ENCODE measurements at places on chromosomes 11 and 22.
A peak's percentile ranks its signal among the peaks of the same experiment; 100 is the strongest.

DNA sequence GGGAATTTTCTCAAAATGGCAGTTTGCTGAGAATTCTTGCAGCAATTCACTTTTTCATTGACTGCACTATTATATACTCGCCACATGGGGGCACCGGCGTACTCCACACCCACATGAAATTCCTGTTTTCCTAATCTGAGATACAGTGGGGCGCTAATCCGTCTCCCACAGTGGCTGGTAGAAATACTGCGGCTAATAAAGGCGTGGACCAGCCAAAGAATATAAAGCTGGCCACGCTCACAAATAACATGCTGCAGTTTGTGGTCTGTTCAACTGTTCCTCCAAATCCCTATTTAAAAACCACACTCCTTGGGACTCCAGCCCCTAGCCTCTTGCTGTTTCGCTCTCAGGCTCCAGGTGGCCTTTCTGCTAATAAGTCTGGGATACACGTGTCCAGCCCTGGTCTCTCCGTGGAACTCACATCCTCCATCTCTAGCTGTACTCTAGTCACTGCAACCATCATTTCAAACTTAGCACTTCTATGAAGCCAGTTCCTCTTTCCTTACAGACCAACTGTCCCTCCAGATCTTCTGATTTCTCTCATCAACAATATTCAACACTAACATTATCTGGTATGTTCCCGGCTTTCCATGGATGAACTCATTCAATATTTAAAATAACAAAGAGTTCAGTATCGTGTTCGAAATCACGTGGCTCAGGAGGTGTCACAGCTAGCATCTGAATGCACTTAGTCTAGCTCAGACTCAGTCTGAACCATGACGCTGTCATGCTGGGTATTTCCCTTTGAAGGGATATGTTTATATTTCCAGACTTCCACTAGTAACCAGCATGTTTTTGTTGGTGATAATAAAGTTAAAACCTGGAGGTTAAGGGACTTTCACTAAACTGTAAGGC is 22.0 kb downstream of the TBRG1 start:
- DNase-seq: peak; percentile 61

DNA sequence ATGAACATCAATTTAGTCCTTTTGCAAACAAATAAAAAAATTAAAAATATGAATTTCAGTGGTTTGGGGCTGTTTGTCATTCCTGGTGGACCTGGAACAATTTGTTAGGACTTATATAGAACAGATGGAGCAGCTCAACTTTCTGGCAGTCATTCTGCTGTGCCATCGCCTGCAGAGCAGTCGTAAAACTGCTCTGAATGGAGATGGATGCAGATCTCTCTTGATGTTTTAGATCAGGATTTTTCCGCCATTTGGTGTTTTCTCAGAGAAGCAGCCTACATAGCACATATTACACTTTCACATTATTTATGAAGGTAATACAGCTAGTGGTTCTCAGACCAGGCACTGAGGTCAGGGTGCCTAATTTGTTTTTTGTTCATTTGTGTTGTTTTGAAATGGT is 31.8 kb upstream of the HSPA8 start:
- DNase-seq: no peak

DNA sequence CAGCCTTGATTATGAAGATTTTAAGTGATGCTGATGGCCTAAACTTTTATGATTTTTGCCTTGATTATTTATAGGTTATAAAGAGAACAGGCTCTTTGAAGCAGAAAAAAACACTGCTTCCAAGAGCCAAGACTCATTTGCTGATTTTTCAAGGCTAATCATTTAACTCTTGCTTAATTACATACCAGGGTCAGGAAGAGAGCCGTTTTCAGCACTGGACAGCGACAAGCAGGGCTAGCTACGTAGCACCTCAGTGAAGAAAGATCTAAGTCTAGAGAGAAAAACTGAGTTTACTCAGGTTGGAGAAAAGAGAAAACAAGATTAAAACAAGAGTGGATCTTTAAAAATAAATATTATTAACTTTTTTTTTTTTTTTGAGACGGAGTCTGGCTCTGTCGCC is 615.4 kb upstream of the B3GAT1 start:
- DNase-seq: no peak

DNA sequence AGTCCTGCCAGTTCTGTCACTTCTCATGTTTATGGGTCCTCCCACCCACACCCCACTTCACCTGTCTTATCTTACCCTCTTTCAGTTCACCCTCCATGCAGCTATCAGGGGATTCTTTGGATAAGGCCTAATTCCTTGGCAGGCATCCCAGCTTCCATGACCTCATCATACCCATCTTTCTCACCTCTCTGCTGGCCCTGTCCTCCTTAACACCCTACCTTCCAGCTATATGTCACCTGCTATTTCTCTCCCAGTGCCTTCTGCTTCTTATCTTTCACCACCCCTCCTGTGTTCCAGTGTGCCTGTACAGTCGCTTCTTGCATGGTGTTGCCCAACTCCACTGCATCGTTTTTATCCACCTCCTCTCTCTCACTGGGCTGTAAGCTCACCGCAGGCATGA is 28.3 kb downstream of the SNU13 start:
- no peak for DNase-seq

GRCh38 chr11:122776546-122776945 is 61.8 kb upstream of the CRTAM start:
- DNase-seq: no peak

GRCh38 chr11:133545199-133545803 is 13.0 kb upstream of the OPCML start:
- no peak for DNase-seq

DNA sequence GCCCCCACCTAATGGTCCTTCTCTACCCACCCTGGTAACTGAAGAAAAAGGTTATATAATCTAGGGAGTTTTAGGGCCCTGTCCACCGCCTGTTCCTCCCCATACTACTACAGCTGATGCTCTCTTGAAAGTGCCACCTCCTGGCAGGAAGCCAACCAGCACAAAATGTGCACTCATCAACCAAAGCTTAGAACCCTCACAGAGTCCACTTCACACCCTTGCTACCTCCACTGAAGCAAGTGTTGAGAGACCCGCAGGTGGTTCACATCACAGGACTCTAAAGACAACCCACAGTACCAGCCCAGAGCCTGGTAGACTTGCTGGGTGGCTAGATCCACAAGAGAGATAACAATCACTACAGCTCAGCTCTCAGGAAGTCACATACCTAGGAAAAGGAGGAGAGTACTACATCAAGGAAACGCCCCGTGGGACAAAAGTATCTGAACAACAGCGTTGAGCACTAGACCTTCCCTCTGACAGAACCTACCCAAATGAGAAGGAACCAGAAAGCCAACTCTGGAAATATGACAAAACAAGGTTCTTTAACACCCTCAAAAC is 17.5 kb upstream of the OR10W1 start:
- no peak for DNase-seq

DNA sequence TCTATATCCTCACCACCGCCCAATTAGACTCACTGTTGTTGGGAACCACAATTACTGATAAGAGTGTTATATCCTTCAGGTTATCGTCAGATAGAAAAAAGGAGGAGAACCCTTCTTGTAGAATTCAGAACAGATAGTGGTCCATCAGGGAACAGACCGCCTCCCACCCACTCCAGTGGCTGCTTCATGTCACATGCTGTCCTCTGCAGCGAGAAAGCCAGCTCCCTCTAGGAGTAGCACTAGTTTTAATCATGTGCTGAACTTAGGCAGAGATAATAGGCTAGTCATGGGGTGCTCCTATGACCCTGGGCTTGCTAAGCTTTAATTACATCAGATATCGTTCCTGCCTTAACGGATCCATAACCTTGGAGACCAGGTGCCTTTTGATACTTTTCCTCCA is 51.5 kb upstream of the RAB1B start:
- DNase-seq: no peak

GRCh38 chr11:34558673-34559072 is 45.1 kb upstream of the ELF5 start:
- no peak for DNase-seq

GRCh38 chr11:34366522-34366921 is 8.7 kb upstream of the ABTB2 start:
- DNase-seq: peak; percentile 61

- no peak for DNase-seq
These were observed 12.6 kb upstream of the MTFP1 start for GRCh38 chr22:30413001-30413400.

DNA sequence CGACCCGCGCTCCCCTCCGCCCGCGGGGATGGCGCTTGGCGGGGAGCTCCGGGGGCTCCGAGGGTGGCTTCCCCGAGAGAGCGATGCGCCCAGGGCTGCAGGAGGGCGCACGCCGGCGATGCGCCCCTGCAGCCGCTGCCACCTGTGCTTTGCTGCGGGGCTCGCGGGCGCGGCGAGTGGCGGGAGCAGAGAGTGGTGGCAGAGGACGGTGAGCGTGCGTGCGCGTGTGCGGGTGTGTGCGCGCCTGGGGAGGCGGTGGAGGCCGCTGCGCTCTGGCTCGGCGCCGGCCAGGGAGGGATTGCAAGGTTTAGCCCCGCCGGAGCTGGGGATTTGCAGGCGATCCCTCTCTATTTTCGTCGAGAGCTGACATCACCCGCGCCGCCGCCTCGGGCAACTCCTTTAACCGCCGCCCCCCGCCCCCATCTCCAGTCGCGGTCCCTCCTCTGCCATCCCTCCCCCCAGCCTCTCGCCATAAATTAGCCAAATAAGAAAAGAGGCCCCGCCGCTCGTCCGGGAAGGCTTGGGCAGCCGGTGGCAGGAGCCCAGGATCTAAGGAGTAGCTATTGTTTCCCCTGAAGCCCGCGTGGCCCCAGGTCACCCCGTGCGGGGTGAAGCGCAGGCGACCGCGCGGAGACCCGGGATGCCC is at the start of gene SLC1A2:
SLC1A2 (minus strand) TSS at position 375 of the 646 bp plus-strand sequence. CDS start 592 bp downstream, outside the sequence.
- no peak for DNase-seq

- no peak for DNase-seq
These were observed 22.5 kb upstream of the EED start for GRCh38 chr11:86222081-86222480.

- no peak for DNase-seq
These were observed 175.3 kb downstream of the IGLL1 start for GRCh38 chr22:23404689-23405365.

- no peak for DNase-seq
These were observed 1.3 kb upstream of the PHETA2 start for GRCh38 chr22:42072606-42073330.

GRCh38 chr11:297051-297585 is 2.2 kb downstream of the IFITM5 start:
- DNase-seq: no peak

GRCh38 chr11:4095509-4096230 is 1.1 kb downstream of the RRM1 start:
- DNase-seq: peak; percentile 32

GRCh38 chr11:125923012-125923579 is 18.8 kb downstream of the DDX25 start:
- DNase-seq: peak; percentile 48

DNA sequence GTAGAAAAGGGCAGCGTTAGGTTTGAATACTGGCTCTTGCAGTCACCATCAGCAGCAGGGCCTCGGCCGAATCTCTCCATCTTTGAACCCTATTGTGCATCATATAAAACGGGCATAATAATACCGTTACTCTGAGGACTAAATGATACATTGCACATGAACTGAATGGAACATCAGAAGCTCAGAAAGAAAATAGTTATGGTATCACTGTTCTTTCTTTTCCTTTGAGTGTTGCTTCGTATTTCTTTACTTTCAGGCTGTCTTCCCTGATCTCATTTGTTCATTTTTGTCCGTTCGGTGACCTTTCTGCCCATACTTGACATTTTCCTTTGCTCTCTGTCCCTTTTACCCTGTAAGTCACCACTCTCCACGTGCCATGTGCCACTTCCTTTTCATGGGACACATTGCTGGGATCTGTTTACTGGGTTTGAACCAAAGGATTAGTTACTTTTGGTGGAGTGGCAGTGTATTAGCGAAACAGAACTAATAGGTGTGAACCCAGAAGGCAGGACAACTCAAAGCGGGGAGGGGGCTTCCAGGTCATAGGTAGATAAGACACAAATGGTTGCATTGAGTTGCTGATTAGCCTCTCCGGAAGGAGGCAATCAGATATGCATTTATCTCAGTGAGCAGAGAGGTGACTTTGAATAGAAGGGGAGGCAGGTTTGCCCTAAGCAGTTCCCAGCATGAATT is 717 bp upstream of the ZNF202 start:
- DNase-seq: peak; percentile 4

DNA sequence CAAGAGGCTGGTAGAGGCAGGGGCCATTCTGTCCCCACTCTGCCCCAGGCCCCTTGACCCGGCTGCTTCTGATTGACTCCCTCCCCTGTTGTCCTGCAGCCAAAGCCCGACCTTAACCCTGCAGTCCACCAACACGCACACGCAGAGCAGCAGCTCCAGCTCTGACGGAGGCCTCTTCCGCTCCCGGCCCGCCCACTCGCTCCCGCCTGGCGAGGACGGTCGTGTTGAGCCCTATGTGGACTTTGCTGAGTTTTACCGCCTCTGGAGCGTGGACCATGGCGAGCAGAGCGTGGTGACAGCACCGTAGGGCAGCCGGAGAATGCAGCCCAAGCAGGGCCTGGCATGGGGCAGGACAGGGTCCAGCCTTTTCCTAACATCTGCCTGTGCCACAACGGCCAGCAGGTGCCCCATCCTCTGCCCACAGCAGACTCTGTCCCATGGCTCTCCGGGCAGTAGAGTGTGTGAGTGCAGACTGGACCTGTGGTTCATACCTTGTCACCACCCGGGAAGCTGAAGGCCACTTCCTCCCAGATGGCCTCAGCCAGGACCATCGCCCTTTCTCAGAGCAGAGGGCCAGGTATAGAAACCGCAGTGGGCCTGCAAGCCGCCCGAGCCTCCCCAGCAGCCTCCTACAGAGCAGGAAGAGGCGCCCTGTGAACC is 26.8 kb upstream of the MGAT3 start:
- DNase-seq: no peak

- DNase-seq: no peak
These were observed 30.2 kb downstream of the MRTFA start for GRCh38 chr22:40606306-40606705.

DNA sequence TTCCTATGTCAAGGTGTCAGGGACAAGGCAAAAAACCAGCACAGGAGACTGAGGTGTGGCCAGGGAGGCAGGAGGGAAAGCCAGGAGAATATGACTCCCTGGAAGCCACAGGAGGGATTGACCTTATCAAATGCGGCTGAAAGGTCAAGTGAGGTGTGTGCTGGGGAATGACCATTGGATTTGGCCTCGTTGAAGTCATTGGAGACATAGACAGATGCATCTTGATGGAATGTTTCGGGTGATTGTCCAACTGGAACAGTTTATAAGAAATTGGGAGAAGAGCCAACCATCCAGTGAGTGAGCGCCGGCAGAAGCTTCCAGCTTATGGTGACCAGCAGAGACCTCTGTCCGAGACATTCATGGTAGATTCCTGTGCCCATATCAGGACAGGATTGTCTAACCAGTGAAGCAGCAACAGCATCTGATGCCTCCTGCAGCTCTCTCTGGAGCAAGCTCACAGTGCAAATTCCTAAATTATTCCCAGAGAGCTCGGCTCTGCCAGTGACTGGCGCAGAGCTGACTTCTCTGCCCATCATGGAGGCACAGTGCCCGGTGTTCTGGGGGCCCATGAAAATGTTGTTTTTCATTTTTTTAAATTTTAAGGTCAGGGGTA is 95.4 kb downstream of the MYO18B start:
- DNase-seq: no peak

DNA sequence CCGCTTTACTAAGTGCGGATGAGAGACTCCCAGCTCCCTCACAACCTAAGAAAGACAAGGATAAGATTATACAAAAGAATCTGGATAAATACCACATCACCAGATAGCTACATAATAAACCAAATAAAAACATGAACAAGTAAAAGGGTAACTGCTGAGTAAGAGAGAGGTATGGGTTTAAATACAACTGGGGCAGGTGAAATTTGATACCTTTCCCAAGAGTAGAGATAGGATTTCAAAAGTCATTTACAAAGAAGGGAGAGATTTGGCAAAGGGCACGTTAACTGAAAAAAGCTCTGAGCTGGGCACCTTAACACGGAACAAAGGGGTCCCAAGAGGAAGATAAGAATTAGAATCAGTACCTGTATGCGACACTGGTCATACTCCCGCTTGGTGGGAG is 1.7 kb downstream of the UBXN1 start:
- no peak for DNase-seq
